Suprapubic skin (tissue), 4 donors: ENCODE measurements at places on chromosomes 2 and 18.
A peak's percentile ranks its signal among the peaks of the same experiment; 100 is the strongest.

- DNase-seq = no peak
Measured at GRCh38 chr2:27708257-27708654, 44.6 kb downstream of the SLC4A1AP start.

GRCh38 chr2:130310881-130311280 lies 31.8 kb upstream of the IMP4 start:
- DNase-seq = no peak

- DNase-seq = no peak
Measured at GRCh38 chr2:181626671-181627070, 30.2 kb downstream of the CERKL start.

GRCh38 chr2:21836261-21836660 lies 712.5 kb downstream of the TDRD15 start:
- DNase-seq = no peak

DNA sequence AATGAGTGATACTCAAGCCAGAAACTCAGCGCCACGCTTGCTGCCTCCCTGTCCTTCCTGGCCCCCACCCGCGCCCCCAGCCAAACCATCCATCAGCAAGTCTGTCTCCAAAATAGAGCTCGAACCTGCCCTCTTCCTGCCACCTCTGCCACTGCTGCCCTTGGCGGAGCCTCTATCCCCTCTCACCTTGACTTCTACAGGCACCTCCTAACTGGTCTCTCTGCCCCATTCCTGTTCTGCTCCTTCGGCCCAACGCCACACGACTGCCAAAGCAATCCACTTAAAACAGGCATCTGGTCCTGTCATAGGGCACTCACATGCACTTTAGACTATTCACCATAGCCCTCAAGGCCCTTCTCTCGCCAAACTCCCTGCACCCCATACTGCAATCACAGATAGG lies 210.3 kb upstream of the SMAD2 start:
- no peak for DNase-seq

GRCh38 chr2:171991027-171991426 lies 8.7 kb upstream of the METAP1D start:
- no peak for DNase-seq

DNA sequence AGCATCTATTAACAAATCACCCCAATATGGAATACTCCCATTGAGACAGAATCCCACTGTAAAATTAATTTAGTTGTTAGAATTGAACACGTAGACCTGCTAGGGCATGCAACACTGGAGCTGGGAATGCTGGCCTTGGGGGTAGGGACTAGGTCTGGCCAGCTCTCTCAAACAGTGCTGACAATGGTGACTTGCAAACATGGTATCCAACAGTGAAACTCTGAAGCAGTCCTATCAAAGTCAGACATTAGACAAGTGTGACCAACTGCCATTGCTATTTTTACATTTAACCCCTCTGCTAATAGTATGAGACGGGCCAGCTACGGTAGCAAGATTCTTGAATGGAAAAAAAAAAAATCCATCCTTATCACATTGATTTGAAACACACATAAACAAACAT lies 7.2 kb downstream of the E2F6 start:
- no peak for DNase-seq

DNA sequence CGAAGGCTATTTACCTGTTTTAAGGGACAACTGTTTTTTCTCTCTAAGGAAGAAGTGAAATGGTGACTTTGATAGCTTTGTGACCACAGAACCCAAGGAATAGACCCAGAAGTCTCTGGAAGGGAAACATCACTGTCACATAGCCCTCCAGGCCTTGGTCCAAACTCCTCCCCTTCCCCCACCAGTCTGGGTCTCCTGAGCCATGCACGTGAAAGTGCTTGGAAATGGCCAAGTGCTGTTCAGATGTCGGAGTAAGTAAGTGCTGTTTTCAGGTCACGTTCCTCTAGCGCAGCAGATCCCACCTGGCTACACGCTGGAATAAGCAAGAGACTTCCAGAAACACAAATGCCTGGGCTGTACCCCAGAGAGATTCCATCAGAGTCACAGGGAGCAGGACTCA lies 73.0 kb upstream of the AFF3 start:
- no peak for DNase-seq

DNA sequence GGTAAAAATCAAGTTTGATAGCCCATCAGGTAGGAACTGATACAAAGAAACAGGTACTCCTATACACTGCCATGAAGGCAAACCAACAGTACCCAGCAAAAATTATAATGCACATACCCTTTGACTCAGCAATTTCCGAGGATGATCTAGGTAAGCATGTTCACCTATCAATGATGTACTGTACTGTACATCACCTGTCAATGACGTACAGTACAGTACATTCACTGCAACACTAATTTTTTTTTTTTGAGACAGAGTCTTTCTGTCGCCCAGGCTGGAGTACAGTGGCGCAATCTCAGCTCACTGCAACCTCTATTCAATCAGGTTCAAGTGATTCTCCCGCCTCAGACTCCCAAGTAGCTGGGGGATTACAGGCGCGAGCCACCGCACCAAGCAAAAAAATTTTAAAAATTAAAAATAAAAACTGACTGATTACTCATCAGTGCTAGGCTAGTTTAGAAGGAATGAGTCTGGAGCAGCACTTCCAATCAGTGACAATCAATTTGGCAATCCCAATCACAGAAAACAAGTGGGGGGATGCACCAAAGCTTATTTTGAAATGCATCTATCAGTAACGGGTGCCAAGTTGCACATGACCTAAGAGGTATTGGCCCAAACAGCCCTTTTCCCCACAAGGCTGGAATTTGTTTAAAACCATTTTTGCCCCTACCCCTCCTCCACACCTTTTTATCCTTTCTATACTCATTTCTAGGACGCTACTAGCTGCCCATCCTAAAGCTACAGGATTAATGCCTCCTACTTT lies 8.2 kb downstream of the SRSF7 start:
- no peak for DNase-seq

DNA sequence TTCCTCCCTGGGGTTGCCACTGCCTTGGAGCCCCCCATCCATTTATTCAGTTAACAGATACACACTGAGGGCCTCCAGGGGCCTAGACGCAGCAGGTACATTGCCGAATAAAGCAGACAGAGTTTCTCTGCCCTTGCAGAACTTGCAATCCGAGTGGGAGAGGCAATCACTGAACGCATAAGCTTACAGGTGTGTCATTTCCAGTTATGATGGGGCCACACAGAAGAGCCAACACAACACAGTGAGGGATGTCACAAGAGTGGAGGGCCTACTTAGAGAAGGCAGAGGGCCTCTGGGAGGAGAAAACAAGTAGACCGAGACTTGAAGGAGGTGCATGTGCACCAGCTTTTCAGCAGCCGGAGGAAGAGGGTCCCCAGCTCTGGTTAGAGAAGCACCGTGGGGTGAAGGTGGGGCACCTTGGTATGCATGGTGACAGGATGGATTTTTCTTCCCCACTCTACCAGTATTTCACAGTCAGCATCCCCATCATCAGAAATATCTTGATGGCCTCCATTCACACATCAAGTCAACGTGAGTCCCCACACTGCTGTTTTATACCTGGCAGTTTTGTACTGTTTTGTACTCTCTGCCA lies 150.9 kb downstream of the SMAD7 start:
- peak; percentile 70 for DNase-seq

DNA sequence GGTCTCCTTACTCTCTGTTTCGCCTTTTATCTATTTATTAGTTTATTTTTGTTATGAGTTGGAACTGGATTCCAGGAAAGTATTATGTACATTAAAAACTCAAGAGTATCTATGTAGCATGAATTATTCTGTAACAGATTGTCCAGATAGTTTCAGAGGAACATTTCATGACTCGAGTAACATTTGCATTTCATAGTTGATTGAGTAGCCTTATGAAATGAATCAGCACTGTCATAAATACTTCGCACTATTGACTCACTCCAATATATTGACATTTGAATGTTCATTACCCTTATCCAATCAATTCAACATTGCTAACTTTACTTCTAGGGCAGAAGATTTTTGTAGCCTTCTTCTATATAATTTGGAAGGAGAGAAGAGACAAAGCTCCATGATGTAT lies 11.3 kb upstream of the VRK2 start:
- no peak for DNase-seq

- peak; percentile 80 for DNase-seq
Measured at GRCh38 chr2:86037141-86037794, 68.4 kb downstream of the POLR1A start.

DNA sequence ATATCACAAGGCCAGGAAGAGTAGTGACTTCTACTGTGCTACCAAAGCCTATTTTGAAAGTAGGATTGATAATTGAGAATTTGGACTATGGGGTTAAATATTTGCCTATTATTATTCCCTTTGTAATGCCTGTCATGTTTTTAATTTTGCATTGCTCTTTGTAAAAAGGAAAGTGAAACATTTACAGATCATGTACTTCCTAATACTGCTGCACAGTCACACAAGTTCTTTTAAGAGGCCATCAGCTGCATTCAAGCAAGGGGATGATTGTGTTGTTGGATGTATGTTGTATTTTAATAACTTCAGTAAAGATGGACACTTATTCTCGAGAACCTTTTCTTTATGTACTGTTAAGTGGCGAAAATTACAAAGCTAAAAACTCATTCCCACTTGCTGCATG lies 70.1 kb downstream of the PLEKHA3 start:
- DNase-seq = no peak

- no peak for DNase-seq
Measured at GRCh38 chr18:75185460-75185859, 23.5 kb downstream of the PTGR3 start.

GRCh38 chr2:163852616-163853015 lies 116.8 kb upstream of the FIGN start:
- no peak for DNase-seq

DNA sequence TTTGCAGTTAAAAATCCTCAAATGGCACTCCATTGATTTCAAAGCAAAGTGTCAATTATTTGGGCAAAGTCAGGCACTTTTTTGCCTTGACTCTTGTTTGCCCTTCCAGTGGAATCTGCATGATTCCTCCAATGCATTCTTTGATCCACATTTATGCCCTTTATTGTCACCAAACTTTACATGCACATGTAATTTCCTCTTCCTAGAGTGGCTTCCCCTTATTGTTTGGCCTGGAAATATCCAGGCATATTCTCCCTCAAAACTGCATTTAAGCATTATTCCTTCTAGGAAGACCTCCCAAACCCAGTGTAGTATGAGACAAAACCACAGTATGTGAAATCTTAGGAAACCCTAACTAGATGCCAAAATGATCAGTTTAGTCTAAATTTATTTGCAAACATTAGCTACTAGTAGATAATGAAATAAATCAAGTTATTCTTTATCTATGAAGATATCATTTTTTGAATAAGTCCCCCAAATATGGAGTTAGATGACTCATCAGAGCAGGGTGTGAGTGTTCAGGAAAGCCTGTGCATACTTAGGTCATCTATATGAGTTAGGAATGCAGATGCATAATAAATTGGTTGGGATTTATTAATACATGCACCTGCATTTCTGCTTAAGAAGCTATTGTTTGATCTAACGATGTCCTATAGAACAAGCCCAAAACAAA lies 433.3 kb upstream of the TCF4 start:
- no peak for DNase-seq

- DNase-seq = no peak
Measured at GRCh38 chr18:21100146-21100545, 11.5 kb downstream of the ROCK1 start.

DNA sequence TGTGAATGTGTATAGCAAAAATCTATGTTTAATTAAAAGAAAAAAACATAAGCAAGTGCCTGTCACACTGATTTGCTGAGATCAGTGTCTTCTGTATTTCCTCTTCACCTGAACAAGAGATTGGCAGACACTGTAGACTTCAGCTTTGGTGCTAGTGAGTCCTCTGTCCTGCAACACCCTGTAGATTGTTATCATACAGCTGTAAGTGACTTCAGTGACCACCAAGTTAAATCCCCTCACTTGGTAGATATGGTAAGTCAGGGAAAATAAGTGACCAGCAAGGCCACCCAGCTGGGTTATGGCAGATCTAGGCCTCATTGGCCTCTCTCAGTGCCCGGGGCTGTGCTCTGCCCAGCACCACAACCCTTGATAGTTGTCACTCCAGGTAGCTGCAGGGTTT lies 119.7 kb upstream of the EML6 start:
- DNase-seq = no peak

DNA sequence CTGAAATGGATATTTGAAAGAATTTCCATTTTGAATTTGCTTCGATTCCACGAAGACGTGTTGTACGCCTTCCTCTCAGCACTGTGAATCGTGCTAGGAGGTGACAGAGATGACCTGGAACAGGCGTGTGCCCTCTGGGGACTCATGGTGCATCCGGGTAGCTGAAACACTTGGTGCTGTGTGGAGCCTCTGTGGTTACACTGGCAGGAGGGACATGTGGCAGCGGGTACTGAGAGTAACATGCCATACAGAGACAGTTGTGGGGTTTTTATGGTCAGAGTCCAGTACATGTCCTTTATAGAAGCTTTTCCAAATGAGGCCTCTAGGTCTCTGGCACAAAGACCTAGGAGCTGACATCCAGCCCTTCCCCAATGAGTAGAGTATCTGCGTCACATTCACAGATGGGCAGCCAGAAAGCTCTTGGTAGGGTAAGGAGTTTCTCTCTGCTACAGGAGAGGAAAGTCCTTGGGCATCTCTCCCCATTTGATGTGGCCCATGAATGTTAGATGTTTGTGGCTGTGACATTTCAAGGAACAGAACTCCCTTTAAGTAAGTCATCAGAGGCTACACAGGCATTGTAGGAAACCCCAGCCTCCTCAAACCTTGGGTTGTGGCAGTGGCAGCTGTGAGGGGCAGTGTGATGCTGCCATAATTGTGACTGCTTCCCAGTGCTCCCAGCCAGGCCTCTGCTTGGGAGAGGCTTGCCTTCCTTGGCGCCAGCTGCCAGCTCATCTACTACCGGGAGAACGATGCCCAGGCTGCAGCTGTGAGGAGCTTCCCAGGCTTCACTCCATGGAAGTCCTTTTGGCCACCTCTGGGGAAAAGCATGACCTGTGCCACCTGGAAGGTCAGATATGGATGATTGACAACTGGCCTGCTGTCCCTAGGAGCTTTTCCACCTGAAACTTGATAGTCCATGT lies 80.6 kb downstream of the ACOXL start:
- DNase-seq = no peak

GRCh38 chr2:85326406-85327159 lies 1.2 kb downstream of the TGOLN2 start:
- DNase-seq = no peak

DNA sequence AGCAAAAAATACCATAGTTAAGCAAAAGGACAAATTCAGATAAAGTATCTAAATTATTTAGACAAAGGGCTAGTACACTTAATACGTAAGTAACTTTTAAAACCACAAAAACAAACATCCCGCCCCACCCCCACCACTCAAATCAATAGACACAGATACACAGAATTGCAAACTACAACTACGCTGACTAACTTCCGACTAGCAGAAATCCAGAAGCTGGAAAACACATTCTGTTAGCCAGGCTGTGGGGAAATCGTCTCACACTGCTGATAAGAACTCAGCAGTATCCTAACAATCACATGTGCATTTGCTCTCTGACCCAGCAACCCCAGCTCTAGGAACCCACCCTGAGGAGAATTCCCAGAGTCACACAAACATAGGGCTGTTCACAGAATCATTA lies 16.6 kb downstream of the FAM168B start:
- DNase-seq = no peak

GRCh38 chr2:220703279-220703678 lies 868.8 kb downstream of the EPHA4 start:
- DNase-seq = no peak

- no peak for DNase-seq
Measured at GRCh38 chr18:73577365-73577764, 570.3 kb downstream of the FBXO15 start.
